ENCODE measurements at places on chromosomes 16 and 17.

GRCh38 chr16:85553436-85554113 is 59.5 kb upstream of the GSE1 start:
- DNase-seq, result peak; percentile 78

- peak; percentile 39 for DNase-seq
These were observed 1.7 kb upstream of the NLRC3 start for GRCh38 chr16:3578610-3579551.

GRCh38 chr16:8505327-8505991 is 84.9 kb downstream of the TMEM114 start:
- DNase-seq, result peak; percentile 31

GRCh38 chr16:64132759-64133361 is 989.0 kb downstream of the CDH11 start:
- DNase-seq, result no peak

DNA sequence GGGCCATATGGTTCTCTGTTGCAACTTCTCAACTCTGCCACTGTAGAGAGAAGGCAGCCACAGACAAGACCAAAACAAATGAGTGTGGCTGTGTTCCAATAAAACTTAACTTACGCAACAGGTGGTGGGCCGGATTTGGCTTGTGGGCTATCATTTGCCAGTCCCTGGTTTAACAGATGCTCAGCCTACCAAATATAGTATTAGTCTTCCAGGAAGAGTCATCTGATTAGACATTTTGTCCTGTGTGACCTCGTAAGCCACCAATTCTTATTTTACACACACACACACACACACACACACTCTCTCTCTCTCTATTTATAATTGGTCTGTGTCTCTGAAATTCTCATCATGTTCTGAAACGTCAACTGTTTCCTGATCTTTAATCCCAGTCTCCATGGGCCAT is 245.9 kb downstream of the XYLT1 start:
- no peak for DNase-seq

GRCh38 chr17:48484850-48485249 is 46.0 kb downstream of the HOXB1 start:
- no peak for DNase-seq

GRCh38 chr17:50280801-50281441 is 6.7 kb downstream of the TMEM92 start:
- DNase-seq, result no peak

DNA sequence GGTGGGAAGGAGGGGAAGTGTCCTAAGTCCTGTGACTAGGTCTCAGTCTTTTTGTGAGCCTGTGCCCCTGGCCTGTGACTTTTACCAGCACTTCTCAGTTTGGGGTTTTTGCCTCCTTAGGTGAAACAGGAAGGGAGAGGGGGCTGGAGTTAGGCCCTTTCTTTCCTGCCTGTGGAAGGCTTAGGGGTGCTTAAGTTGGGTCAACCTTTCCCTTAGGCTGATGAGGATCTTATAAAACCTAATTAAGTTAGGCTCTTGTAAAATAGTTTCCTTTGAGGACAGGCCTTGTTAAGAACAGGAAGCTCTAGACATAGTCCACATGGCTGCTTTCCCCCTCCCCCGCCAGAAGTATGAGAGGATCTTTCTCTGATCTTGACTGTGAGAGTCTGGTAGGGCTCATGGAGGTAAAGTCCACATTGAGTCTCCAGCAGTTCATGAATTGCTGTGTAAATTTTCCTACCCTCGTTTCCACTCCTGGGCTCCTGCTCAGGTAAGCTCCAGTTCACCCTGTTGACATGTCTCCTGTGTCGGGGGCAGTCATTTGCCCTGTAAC is 17.0 kb upstream of the DNASE1 start:
- DNase-seq, result peak; percentile 53

Data from GM23338 (cell line).